ENCODE measurements at places on chromosomes 1 and 21.

DNA sequence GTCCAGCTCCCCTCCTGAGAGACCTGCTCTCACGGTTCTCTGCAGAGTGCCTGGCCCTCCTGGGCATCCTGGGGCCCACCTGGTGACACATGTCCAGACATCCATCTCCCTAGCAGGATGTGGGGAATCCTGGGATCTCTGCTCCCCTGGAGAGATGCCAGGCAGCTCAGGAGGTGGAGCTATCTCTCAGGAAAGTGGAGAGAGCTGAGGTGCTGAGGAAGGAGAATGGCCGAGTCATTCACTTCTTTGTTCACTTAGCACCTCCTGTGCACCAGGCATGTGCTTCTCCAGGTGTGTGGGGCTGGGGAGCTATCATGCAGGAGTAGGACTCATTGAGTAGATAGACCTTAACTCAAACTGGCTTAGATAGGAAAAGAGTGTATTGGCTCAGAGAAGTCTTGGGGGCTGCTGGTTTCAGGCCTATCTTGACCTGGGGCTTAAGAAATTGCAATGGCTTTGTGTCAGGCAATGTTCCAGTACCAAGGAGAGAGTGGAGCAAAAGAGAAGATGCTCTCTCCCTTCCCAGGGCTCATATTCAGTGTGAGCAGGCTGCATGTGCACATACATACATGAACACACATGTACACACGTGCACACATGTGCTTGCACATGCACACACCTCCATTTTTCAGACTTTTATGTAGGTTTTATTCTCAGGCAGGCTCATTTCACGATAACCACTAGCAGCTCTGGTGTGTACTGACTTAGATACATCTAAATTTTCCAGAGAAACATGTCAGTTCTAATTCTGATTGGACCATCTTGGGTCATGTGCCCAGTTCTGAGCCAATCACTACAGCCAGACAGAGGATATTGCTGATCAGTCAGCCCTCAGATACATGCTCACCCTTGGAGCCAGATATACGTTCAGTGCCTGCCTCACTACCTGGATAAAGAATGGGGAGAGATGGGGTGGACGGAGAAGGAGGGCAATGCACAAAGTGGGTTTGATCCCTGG, 437.6 kb downstream of the PTPRU start:
- no peak for DNase-seq

GRCh38 chr1:39413902-39414528, 77.4 kb upstream of the BMP8A start:
- DNase-seq, result no peak

DNA sequence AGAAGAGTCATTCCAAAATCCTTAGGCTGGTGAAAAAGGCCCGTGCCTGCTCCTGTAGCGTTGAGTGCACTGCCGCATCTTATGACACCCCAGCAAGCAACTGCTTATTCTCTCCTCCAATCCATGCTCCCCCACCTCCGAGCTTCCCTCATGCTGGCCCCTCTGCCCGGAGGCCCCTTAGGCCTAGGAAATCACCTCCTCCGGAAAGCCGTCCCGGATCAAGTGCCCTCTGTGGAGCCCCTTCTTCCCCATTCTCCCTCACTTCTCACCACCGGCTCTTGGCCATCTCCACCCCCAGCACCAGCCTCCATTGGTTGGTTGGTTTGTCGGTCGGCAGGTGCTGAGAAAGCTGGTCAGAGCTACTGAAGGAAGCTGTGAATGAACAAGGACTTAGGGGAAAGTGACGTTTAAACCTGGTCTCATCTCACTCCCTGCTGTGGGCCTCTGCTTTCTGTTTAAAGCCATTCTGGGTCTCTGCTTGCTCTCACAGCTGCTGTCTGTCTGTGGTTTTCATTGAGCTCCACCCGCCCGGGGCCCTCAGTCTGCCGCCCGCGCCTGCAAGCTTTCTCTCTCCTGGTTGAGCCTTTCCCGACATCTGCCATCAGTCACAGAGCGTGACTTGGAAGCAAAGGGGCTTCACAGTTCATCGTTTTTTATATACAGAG, 122.2 kb downstream of the KCNN3 start:
- peak; percentile 48 for DNase-seq

GRCh38 chr1:67515324-67516080, 85.3 kb upstream of the SERBP1 start:
- DNase-seq, result no peak

GRCh38 chr1:75985827-75986226, 53.6 kb upstream of the ASB17 start:
- no peak for DNase-seq

- DNase-seq, result no peak
Observed at GRCh38 chr21:44556879-44557278, 1.7 kb downstream of the KRTAP10-3 start.

GRCh38 chr1:22639286-22639685, 2.9 kb downstream of the C1QA start:
- DNase-seq, result peak; percentile 46

DNA sequence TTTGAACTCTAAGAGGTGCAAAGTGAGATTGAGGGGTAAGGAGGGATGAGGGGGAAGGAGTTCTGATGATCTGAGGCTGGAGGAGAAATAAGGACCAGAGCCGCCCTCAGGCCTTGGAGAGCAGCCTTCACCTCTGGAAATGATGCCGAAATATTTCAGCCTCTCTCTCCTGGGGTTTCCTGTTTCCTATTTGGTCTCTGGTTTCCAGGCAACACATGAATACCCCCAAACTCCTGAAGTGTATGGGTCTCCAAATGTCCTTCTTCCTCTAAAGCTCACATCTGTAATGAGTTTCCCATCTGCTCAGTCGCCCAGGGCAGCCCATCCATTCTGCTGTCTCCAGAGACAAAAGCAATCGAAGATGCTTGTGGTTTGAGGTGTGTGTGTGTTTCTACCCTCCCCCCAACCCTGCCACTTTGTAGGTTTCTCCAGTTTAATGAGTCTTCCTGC, 52.0 kb upstream of the FAM20B start:
- no peak for DNase-seq

DNA sequence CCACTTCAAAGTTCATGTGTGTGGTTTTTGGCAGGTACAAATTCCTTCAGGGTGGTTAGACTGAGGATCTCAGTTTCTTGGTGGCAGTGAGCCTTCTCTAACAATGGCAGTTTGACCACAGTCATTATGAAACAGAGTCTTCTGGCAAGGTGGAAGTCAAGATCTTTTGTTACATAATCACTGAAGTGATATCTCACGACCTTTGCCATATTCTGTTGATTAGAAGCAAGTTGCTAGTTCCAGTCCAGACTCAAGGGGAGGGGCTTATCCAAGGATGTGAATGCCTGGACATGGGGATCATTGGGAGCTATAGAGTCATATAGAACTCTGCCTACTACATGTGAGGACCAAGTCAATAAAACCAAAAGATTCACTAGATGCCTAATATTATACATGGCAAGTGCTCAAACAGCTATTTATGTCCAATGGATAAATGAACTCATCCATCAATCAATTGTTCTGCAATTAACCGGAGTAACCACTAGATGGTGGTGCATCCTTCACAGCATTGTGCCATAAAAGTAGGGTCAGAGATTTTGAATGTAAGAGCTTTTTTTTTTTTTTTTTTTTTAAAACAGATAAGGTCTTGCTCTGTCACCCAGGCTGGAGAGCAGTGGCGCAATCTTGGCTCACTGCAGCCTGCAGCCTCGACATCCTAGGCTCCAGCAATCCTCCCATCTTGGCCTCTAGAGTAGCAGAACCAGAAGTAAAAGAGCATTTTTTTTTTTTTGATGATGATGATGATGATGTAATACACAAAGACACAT, 131.9 kb downstream of the CRB1 start:
- DNase-seq, result peak; percentile 54

DNA sequence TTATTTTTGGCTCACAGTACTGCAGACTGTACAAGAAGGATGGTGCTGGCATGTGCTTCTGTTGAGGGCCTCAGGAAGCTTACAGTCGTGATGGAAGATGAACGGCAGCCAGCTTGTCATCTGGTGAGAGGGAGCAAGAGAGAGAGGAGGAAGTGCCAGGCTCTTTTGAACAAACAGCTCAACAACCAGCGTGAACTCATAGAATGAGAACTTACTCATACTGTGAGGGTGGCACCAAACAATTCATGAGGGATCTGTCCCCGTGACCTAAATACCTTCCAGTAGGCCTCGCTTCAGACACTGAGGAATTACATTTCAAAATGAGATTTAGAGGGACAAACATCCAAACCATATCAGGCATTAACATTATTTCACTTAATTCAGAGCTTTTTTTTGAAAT, 84.7 kb downstream of the PKN2 start:
- DNase-seq, result no peak

DNA sequence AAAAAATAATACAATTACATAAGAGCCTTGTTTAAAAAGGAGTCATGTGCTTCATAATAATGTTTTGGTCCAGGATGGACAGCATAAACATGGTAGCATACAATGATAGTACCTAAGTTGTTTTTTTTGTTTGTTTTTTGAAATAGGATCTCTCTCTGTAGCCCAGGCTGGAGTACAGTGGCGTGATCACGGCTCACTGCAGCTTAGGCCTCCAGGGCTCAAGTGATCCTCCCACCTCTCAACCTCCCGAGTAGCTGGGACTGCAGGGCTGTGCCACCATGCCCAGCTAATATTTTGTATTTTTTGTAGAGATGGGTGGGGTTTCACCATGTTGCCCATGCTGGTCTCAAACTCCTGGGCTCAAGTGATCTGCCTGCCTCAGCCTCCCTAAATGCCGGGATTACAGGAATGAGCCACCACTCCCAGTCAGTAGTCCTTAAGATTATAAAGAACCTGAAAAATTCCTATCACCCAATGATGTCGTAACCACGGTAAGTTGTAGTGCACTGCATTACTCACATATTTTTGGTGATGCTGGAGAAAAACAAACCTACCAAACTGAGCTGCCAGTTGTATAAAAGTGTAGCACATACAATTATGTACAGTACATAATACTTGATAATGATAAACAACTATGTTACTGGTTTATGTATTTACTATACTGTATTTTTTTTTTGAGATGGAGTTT, 22.4 kb upstream of the RCOR3 start:
- DNase-seq, result no peak
